ENCODE measurements at places on chromosomes 7 and 10.

GRCh38 chr7:143878884-143879283 lies 23.1 kb downstream of the TCAF1 start:
- peaks cover 3% of the 10 kb centered on the region for H3K36me3 ChIP-seq
- no peak overlapping the region for H3K27ac ChIP-seq
- peaks cover 18% of the 10 kb centered on the region for H3K27me3 ChIP-seq

- no peak overlapping the region for H3K27ac ChIP-seq
- H3K36me3 ChIP-seq: no peaks in the 10 kb centered on the region
- H3K4me3 ChIP-seq: no peak overlapping the region
- no peaks in the 10 kb centered on the region for H3K4me1 ChIP-seq
- H3K27me3 ChIP-seq: no peaks in the 10 kb centered on the region
These were observed 137.5 kb downstream of the IMMP2L start for GRCh38 chr7:111424768-111425167.

DNA sequence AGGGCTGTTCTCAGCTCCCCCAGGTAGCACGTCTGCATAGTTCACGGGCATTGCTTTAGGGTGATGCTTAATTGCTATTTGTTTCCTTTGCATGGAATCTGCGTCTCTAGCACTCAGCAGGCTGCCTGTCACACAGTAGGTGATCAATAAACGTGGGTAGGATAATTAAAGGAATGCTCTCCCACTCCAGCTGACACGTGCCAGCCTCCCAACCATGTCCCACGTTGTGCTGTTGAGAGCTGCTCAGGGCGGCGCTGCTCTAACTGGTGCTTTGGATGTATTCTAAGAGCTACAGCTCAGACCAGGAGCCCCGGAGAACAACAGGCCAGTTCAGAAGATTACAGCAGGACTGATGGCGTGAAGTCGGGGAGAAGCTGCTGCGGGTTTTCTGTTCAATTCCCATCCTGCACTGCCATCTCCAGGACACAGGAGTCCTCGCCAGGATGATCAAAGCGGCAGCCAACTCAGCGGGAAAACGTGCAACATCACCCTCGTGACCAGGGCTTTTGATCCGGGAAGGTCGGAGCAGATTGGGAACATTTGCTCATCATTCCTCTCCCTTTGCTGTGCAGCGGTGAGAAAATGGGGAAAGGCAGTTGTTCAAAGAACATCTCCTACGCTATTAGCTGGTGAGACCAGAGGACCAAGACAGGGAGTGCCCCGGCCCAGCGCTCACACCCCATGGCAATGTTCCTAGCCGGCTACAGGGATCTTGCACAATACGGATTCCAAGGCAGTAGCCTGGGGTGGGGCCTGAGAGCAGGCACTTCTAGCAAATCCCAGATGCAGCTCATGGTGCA lies 50.5 kb upstream of the FOXK1 start:
- DNase-seq: no peak
- H3K27me3 ChIP-seq: peaks cover 29% of the 10 kb centered on the region
- no peaks in the 10 kb centered on the region for H3K36me3 ChIP-seq

DNA sequence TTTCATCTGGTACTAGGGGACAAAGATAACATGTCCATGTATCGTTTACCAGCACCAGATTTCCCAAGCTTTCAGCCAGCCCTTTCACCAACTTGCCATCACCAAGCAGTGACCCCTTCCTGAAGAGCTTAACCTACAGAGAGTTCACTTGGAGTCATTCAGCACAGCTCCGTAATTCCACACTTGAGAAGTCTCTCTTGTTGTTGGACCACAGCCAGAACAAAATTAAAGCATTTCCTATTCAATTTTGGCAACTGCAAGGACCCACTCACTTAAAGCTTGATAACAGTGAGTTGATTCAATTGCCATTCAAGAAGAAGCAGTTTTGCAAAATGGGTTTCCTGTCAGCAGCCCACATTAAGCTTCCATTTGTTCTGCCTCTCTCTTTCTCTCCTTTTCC lies 88.5 kb upstream of the LRRTM3 start:
- H3K4me3 ChIP-seq: no peak overlapping the region
- H3K4me1 ChIP-seq: no peaks in the 10 kb centered on the region
- no peak overlapping the region for H3K27ac ChIP-seq
- H3K36me3 ChIP-seq: no peaks in the 10 kb centered on the region

- peaks cover 4% of the 10 kb centered on the region for H3K36me3 ChIP-seq
- no peak overlapping the region for H3K4me3 ChIP-seq
- H3K27ac ChIP-seq: no peak overlapping the region
- DNase-seq: no peak
- H3K27me3 ChIP-seq: no peaks in the 10 kb centered on the region
These were observed 527.1 kb downstream of the TYW1 start for GRCh38 chr7:67523713-67524112.

DNA sequence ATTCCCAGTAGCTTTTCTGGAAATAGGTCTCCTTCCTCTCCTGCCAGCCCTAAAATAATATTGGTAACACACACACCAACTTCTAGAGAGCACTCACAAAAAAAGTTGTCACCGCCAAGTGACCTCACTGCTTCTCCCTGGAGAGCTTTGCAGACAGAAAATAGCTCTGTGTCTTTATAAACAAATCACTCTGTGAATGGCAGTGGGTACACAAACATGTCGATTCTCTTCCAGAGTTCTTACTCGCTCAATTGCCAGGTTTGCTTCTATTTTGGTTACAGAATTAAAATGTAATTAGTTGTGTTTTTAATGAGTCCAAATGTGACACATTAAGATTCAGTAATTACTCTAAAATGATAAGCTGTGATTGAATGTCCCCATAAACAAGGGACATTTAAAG lies 649.2 kb upstream of the C7orf33 start:
- no peaks in the 10 kb centered on the region for H3K4me1 ChIP-seq
- DNase-seq: no peak
- H3K27ac ChIP-seq: no peak overlapping the region
- H3K4me3 ChIP-seq: no peak overlapping the region
- no peaks in the 10 kb centered on the region for H3K36me3 ChIP-seq
- H3K27me3 ChIP-seq: no peaks in the 10 kb centered on the region

Data from effector memory CD8-positive, alpha-beta T cell (primary cell).